Stimulated activated CD4-positive, alpha-beta T cell treated with anti-CD3 and anti-CD28 coated beads, Interleukin-1b, Interleukin-23, amount 100 ng/mL, for 1 hour (primary cell): ENCODE measurements at places on chromosomes 3 and 15.

DNA sequence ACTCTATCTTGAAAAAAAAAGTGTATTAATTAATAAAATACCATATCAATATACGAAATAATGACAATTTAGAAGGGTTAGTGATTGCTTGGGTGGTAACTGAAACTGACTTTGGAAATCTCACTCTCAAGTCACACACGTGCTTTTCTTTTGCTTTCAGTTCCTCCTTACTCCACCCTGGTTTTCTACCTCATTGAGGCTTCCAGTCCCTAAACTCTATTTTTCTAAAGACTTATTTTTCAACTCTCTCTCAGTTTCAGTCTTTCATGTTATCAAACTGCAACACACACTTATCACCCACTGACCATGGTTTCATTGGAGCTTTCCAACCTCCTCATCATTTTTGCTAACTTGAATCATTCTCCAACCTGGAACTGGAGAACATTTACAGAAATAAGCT lies 23.5 kb downstream of the IL12A start:
- DNase-seq, result no peak

DNA sequence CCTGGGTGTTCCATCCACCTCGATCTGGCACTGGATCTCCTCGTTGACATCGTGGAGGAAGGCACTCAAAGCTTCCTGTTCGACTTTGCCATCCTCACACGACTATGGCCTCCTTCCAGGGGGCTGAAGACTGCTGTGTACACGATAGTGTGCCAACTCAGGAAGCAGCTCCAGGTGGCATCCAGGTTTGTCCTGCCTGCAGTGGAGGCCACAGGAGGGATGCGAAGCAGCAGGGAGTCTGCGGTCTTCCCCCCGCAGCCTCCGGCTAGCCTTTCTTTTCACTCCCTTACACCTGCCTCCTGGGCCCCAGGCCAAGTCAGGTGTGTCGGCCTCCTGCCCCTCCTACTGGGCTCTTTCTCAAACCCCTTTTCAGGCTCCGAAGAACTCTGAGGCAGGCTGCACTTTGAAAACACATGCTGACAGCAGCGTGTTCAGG lies 32.2 kb downstream of the SYNM start:
- no peak for DNase-seq

DNA sequence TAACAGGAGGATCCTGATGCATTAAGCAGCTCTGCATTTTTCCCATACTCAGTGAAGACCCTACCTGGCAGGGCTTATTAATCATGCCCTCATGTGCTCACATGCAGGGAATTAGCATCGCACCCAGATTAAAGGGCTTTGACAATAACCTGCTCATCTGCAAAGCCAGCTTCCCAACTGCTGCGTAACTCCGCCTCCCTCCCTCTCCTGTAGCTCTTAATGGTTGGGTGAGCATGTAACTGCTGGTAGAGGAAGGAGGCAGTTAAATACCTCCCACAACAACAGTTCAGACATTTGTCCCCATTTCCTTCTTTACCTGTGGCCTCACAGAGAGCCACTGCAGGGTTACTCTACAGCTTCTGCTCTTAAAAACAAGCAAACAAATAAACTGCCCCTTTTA lies 203.6 kb upstream of the WNT5A start:
- DNase-seq, result no peak

DNA sequence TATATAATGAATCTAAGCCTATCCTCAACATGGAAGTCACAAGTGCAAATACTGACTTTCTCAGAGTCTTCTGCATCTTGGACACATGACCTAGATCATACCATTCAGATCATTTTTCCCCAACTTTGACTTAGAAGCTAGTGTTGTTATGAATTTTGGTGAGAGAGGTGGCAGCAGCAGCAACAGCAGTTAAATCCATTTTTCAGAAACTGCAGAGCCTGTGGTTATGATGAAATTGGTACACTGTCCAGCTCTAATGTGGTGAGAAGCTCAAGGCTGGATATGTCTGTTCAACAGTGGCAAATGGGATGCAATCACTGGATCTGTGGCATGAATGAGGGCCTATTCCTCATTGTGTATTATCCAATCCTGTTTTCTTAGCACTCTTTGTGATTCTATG lies 290.1 kb upstream of the SATB1 start:
- DNase-seq, result no peak

DNA sequence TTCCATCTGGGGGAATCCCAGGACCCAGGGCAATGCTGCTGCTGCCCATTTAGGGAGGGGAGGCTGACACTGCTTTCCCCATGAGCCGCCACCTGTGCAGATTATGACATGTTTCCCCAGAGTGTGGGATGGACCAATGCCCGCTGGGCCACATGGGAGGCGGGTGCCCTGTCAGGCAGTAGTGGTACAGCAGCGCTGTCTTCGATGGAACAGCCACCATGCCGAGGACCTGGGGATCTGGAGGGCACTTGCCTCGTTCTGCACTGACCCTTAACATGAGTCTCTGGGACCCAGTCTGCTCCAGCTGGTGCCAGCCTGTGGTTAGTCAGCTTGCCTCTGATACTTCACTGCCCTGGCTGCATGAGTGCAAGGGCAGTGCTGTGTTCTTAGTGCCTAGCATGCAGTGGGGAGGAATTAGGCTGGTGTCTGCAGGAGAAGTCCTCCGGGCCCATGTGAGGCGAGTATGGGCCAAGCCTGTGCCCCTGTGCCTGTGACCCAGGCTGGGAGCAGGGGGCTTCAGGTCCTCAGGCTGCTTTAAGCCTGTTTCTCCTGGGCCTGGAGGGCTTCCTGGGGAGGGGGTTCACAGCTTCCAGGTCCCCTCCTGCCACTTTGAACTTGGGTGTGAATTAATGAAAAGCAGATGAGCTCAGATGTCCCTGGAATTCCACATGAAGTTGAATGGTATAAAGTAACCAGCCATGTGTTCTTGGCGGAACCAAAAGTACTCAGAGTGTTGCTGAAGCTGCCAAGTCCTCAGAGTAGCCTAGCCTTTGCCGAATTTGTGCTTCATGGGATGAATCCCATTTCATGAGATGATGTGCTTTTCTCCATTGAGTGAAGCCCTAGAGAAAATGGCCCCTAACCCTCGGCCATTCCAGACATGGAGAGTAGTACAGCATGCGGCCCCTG lies 22.9 kb downstream of the KLF13 start:
- no peak for DNase-seq
